ENCODE measurements at places on chromosomes 11 and 22.
A peak's percentile ranks its signal among the peaks of the same experiment; 100 is the strongest.

DNA sequence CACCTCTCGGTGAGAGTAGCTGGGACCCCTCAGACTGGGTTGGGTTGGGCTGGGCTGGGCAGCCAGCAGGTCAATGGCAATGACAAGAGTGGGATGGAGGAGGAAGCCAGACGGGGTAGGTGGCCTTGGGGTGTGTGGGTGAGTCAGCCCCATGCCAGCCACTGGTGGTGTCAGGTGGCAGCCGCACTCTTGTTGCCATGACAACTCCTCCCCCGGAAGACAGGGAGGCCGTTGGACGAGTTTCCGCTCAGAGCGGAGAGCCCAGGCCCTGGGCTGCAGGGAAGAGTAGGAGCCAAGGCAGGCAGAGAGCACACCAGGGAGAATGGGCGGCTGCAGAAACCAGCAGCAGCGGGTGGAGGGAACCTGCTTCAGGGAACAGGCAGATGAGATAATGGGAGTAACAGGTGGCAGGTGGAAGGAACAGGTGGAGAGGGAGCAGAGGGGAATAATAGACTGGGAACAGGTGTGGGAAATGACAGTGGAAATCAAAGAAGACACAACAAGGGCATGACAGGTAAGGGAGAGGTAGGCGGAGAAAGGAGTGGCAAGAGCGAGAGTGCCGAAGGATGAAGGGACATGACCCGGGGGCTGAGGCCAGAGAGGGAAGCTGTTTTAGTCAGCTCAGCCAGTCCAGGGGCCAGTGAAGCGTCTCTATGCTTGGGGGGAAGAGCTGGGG is 8.7 kb downstream of the SPTBN2 start:
- DNase-seq, result peak; percentile 83

DNA sequence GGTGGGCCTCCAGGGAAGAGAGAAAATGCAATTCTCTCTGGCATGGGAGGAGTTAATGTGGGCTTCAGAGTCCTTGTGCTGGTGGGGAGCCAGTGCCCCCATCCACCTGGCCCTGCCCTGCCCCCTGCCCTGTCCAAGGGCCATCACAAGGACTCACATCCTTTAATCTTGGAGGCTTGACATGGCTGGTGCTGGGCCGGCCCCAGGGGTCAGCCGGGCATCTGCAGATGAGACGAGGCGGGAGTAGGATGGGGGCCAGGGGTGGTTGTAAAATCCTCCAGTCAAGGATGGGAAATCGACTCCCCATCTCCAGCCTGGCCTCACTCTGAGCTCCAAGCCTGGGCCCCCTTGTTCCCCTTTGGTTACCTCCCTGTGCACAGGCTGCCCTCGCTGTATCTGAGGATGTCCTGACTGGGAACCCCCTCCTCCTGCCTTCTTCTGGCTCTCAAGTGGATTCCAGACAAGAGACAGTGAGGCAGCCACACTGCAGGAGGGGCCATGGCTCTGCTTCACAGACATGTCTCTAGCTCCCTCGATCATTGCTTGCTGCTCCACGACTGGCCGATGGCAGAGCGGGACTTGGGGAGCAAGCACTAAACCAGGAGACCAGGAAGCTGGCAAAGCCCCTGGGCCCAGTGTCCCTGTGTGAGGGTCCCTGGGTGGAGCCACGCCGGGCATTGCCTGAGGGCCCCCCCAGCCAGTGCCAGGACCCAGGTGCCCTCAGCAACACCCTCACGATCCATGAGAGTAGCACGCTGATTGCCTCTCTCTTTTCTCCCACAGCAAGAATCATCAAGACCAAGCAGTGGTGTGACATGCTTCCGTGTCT is 1120.5 kb downstream of the BRD1 start:
- DNase-seq, result no peak

GRCh38 chr22:46540874-46541273 is 3.5 kb upstream of the CELSR1 start:
- no peak for DNase-seq

DNA sequence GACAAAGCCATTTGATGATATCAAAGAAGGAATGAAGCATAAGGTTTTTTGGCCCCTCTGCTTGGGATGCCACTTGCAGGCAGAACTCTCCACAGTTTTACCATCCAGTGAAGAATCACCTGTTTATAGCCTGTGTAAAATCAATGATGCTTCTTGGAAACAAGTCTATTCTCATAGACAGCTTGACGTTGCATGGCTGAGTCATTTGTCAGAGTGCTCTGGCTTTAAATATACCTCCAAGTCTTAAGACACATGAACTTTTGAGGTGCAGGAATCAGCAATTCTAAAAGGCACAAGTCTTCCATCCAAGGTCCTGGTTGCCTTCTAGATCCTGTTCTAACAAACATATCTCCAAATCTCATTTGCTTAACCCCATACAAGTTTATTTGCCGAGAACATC is 53.6 kb upstream of the KIRREL3 start:
- DNase-seq, result no peak

DNA sequence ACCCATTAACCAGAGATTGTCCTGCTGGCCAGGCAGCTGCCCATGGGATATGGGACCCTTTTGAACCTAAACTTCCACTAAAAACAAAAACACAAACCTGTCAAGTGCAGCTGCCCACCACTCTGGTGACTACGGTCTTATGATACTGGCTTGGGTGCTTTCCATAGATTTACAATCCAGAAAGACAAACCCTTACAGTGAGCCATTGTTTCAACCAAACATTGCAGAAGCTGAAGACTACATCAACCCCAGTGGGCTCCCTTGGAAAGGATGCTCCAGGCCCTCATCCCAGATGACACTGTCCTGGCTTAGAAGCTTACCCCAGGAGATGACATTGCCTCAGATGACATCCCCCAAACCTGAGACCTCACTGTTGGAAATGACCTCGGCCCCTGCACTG is 56.9 kb upstream of the WNT11 start:
- no peak for DNase-seq

GRCh38 chr11:83990160-83990733 is 704.1 kb upstream of the CCDC90B start:
- DNase-seq, result no peak

GRCh38 chr11:66676931-66677598 is 622 bp downstream of the RBM4B start:
- no peak for DNase-seq

- DNase-seq, result no peak
Measured at GRCh38 chr22:46646531-46647215, 26.5 kb downstream of the GRAMD4 start.

GRCh38 chr11:113435190-113435968 is 39.8 kb downstream of the DRD2 start:
- DNase-seq, result no peak

- no peak for DNase-seq
Measured at GRCh38 chr11:105344938-105345337, 205.4 kb upstream of the CARD18 start.

DNA sequence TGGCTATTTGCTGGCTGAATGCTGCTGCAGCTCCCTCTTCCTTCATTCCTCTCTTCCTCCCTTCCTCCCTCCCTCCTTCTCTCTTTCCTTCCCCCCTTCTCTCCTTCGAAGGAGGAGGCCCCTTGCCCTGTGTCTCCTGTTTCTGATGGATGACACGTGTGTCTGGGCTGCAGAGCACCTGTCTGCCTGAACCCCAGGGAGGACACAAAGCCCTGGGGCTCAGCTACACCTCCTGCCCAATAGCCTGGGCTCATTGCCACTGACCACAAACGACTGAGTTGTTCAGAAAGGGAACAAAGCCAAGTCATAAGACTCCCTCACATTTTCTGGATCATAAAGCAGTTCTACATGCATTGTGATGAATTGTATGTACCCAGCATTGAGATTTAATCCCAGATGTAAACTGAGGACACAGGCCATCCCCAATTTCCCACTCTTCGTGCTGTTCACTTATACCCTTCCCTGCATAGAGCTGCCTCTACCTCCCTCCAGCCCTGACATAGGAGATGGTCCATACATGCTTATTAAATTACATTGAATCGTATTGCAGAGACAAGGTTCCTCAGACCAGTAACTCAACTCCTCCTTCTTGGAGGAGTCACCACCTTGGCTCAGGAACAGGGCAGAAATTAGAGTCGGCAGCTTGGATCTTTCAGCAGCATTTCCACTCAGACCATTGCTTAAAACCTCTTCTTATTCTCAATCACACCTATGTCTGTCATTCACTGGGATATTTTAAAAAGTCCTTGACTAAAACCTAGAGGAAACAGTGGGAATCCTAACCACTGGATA is 1.2 kb downstream of the CSRP3 start:
- no peak for DNase-seq

- no peak for DNase-seq
Measured at GRCh38 chr11:57663975-57664374, 3.9 kb upstream of the ZDHHC5 start.

- DNase-seq, result no peak
Measured at GRCh38 chr11:78251083-78251775, 62.5 kb downstream of the USP35 start.

GRCh38 chr11:355581-356458 is 13.5 kb upstream of the B4GALNT4 start:
- peak; percentile 65 for DNase-seq

DNA sequence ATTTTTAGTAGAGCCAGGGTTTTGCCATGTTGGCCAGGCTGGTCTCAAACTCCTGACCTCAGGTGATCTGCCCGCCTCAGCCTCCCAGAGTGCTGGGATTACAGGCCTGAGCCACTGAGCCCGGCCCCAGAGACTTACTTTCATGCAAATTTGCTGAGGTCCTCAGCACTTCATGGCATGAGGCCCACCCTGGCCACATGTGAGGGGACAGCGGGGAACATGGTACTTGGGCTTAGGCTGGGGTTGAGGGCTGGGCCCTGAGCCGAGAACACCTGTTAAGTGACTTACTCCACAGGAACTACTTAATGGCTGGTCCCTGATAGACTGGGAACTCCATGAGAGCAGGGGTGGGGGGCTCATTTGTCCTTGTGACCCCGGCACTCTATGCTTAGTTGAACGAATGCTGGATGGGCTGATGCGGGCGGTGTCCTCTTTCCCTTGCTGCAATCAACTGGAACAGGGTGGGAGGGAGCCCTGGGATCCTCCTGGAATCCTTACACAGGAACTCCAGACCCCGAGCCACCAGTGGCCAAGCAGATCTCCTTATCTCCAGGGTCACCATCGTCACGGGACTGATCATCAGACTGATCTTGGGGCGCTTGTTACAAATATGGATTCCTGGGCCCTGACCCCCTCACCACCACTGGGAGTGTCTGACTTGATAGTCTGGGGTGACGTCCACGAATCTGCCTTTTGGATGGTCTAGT is 1.0 kb downstream of the VSIG10L2 start:
- DNase-seq, result no peak

DNA sequence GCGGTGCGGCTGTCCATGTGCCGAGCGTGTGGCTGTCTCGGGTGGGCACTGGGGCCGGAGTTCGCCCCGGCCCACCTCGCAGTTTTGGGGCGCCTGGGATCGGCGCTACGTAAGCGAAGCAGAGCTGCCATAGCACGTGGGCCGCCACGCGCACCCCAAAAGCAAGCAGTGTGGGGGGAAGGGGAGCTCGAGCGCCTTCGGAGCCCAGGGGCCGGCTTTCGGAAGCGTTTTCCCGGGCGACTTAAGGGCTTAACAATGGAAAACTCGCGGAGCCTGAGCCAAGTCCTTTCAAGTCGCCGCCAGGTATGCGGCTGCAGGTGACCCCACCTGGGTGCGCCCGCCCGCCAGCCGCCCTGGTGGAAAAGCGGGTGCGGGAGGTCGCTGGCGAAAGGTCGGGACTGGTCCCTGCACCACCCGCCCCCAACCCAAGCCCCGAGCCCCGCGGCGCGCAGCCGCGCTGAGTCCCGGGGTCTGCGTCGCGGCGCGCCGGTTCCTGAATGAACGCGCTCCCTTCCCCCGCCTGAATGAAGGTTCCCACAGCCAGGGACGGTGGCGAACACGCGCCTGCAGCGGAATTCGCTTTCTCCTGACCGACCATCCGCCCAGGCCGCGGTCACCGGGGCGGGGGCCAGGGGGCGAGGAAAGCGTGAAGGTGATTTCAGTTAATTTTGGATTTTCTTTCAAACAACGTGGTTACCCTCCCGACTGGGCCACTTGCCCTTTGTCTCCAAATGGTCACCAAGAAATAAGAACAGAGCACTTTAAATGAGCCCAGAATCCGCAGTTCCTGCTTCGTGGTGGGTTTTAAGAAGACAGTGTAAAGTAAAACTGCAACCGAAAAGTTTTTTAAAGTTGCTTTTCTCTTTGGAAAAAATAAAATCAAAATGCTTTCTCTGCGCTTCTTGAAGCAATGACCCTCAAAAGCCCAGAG is 2.8 kb upstream of the CCND1 start:
- DNase-seq, result peak; percentile 80

DNA sequence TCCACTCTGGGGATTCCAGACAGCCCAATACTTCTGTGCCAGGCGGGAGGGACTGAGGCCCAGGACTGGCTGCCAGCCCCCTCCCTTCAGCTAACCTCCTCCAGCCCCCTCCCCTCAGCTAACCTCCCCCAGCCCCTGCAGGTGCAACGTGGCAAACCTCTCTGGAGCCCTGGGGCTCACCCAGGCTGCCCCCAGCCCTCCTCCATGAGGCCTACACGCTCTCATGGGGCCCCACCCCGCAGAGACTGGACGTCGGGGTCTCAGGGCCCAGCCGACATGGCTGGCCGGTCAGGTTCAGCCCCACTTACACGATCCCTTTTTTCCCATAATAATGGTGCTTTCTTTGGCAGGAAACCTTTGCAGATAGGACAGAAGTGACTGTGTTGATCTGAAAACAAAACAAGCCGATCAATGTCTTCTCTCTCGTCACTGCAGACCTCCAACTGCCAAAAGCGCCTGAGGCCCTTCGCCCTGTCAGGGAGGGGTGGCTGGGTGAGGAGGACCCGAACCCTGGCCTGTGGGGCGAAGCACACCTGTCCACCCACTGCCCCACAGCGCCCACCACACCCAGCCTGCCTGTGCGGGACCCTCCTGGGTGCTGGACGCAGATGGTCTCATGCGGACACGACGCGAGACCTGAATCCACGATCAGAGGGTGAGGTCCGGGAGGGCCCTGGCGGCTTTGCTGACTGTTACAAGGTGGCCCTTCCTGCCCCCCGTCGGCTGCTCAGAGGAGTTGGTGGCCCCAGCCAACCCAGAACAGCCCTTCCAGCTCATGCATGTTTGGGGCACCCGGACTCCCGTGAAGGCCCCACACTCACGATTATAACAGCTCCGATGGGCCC is 33.6 kb downstream of the TRMU start:
- no peak for DNase-seq

DNA sequence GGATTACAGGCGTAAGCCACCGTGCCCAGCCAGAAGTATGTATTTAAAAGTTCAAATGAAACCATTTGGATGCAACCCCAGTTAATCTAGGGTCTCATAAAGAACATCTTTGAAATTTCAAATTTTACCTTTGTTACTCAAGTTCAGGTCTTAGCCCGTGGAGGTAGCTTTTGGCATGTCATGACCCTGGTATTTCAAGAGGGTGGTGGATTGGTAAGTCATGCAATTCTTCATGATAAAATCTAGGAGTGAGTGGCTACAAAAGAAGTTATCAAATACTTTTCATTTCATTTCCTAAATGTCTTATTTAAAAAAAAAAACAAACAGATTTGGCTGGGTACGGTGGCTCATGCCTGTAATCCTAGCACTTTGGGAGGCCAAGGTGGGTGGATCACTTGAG is 80.6 kb downstream of the ABTB2 start:
- no peak for DNase-seq

- DNase-seq, result no peak
Measured at GRCh38 chr22:19800761-19801244, 40.2 kb downstream of the TBX1 start.
